ENCODE measurements at places on chromosomes 7 and 10.

- no peak for DNase-seq
These were observed 153.5 kb downstream of the RNF216 start for GRCh38 chr7:5627745-5628547.

DNA sequence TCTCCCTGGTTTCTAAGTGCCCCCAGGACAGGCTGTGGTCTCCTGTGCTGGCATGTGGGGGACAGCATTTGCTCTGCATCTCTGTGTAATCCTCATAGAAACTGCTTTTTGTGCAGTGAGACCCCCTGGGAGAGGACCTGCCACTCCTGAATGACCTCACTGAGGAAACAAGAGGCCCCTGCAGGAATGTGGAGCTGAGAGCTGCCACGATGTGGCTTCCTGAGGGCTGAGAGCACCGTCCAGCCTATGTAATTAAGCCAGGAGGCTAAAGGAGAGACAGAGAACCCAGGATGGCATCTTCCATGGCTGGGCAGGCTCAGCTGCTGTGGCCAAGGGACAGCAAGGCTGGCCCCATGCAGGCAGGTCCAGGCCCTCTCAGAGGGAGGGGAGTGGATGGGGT lies 32.3 kb upstream of the ADGRA1 start:
- no peak for DNase-seq

DNA sequence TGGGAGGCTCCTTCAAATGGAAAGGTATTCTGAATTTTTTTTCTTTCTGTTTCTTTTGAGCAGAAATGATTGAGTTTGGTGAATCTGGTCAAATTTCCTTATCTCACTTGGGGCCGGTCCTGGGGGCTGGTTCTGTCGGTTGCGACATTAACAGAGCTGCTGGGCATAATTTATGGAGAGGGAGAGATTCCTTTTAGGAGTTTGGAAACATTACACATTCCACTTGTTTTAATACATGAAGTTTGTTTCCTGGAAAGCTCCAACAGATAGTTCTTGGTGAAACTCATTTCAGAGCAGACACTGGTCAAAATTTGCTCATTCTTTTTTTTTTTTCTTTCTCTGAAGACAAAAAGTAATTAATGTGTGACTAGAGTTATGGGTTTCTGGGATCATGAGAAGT lies 129.9 kb downstream of the ABCA13 start:
- DNase-seq = no peak

- DNase-seq = no peak
These were observed 12.0 kb upstream of the MARVELD1 start for GRCh38 chr10:97701438-97702069.

Data from ovary (tissue), 10 donors.